ENCODE measurements at places on chromosomes 1 and 21.

DNA sequence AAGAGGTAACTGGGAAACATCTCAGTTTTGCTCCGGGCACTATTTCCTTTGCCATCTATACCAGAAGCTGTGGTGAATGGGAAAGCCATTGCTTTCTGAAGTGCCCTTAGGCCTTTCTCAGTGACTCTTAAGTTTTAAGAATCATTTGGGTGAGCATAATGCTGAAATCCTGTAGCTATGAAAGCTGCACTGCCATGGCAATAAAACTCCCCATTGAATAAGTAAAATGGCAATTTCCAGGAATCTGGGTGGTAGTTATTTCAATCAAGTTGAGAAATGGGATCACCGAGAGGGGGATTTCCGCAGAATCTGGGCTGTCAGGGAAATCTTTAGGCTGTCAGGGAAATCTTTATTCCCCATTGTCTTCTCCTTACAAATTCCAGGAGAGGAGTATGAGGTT is 26.8 kb upstream of the MACF1 start:
- DNase-seq, result no peak

GRCh38 chr1:7229696-7230631 is 444.7 kb downstream of the CAMTA1 start:
- DNase-seq, result no peak

DNA sequence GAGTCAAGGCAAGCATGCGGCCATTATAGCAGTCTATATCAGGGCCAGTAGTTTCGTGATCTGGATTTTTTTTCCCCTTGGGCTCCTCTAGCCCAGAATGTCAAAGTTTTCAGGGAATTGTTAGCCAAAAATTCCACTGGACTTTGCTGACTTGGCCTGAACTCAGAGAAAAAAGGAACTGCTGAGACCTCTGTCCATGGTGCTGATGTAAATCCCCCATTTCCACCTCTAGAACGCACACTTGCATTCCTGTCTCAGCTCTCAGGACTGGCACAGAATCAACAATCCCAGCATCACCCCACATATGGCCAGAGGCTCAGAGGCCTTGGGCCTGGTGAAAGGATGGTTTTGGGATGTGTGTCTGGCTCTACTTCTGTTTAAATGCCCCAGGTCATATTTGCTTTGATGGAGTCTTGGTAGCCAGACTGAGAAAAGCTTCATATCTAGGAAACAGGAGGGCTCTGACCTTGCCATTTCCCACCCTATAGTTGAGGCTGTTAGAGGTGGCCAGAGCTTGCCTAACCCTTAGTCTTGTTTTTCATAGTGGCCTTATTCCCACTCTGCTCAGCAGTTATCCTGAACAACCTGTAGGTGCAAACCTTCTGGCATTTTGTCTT is 16.9 kb upstream of the EFCAB14 start:
- DNase-seq, result no peak

DNA sequence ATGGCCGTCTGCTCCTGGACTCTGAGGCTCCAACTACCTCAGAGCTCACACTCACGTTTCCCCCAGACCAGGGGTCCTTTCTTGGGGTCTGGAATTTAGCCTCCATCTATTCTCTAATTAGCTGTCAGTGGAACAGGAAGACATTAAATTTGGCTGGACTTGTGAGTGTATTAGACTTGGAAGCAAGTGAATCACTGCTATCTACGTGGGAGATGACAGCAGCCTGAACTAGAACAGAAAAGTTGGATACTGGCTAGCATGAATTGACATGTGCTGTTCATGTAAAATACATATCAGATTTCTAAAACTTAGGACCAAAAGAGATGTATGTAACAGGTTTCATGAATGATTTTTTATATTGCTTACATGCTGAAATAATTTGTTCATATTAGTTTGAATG is 28.0 kb downstream of the TAF5L start:
- no peak for DNase-seq

GRCh38 chr1:109492779-109493178 is 1.1 kb upstream of the CYB561D1 start:
- DNase-seq, result no peak

DNA sequence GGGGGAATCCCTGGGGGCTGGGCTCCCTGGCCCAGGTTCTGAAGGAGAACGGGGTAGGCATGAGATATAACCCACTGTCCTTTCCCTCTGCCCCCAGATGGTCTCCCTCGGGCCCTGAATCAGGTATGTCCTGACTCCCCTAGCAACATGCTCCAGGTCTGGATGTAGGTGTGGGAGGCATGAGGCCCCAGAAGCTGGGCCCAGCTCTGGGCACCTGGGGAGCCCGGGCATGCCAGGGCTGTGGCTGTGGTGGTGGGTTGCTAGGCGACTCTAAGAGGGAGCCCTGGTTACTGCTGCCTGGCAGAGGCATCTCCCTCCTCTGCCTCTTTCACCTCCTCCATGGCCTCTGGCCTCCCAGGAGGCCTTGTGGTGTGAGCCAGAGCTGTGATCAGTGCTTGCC is 16.2 kb downstream of the FOXO6 start:
- DNase-seq, result no peak

DNA sequence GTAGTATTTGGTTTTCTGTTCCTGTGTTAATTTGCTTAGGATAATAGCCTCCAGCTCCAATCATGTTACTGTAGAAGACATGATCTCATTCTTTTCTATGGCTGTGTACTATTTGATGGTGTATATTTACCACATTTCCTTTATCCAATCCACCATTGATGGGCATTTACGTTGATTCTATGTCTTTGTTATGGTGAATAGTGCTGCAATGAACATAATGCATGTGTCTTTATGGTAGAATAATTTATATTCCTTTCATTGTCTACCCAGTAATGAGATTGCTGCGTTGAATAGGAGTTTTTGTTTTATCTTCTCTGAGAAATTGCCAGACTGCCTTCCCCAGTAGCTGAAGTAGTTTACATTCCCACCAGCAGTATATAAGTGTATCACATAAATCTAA is 538.8 kb downstream of the LRRIQ3 start:
- DNase-seq, result no peak

- no peak for DNase-seq
Observed at GRCh38 chr1:234683127-234683860, 73.3 kb upstream of the IRF2BP2 start.

DNA sequence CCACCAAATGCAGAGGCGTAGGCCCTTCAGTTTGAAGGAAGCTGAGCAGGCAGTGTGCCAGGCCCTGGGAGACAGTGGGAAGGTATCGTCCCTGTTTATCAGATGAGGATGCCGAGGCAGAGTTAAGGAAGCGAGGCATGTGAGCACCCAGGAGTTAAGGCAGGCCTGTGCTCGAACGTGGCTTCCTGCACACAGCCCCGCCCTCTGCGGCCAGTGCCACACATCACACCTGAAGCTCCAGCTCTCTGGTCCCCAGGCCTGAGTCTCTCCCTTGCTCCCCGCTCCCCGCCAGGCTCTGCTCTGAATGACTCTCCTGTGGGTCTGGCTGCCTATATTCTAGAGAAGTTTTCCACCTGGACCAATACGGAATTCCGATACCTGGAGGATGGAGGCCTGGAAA is 32.1 kb downstream of the EPHX1 start:
- no peak for DNase-seq

DNA sequence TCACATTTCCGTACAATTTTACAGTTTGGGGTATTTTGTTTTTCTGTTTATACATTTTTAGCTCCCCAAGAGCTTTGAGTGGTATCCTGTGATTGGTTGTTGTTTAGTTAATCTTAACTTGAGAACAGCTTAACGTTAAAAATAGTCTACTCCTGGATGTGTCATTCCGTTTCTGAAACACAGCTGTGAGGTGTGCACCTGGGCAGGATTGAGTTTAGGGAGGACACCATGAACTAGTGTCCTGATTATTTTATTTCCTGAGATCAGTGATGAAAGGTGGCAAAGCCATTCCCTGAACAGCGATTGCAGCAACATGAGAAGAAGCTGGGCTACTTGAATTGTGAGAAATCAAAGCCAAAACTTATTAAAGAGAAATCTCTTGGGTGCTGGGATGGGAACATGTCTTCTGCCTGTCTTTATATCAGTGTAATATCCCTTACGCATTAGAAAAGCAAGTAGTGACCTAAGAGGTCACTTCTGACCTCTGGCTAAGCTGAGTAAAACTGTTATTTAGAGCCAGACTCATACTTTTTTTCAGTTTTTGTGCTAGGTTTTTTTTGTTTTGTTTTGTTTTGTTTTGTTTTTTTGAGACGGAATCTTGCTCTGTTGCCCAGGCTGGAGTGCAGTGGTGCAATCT is 43.4 kb downstream of the ZBTB40 start:
- DNase-seq, result no peak

- DNase-seq, result no peak
Observed at GRCh38 chr1:78718566-78718965, 68.9 kb downstream of the IFI44 start.

DNA sequence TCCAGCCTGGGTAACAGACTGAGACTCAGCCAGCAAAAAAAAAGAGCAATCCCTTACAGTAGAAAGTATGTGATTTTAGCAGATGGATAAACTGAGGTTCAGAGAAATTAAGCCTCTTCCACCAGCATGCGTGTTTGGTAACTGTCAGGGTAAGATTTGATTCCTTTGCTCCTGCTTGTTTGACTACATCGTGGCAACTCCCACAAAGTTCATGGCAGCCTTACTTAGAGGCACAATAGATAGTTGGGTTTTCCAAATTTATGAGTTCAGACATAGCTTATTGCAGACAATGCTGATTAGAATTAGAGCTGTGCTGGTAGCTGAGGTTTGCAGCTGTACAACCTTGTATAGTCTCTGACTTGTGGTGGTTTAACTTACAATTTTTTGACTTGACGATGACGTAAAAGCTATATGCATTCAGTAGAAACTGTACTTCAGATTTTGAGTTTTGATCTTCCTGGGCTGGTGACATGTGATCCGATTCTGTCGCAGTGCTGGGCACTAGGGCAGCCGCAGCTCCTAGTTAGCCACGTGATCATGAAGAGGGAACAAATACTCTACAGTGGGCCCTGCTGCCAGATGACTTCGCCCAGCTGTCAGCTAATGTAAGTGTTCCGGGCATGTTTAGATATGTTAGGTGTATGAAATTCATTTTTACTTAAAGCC is 167.8 kb downstream of the DHRS3 start:
- DNase-seq, result no peak
